Keratinocyte (primary cell): ENCODE measurements at places on chromosomes 6 and 20. TPM values are rescaled to one million over a fixed set of nuclear protein-coding genes. Genes with fewer than 3 reads are reported as not detected.
A peak's percentile ranks its signal among the peaks of the same experiment; 100 is the strongest.

DNA sequence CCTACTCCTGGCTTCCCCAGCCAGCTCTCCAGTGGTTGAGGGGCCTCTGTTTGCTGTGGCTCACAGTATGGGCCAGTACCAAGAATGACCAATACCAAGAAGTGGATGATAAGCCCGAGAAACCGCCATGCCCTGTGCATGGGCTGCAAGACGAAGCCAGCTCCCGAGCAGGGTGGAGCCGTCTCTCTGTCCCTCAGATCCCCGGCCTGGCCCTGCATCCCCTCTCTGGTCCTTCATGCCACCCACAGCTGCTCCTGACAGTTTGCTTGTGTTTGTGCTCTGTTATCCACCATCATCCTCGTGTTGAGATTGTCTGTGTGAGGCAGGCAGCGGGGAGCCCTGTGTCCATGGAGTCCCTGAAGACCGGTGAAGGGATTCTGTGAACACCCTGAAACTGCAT, 36.1 kb downstream of the GABRR2 start:
- no peak for DNase-seq
- no peak overlapping the region for H3K4me3 ChIP-seq
- no peaks in the 10 kb centered on the region for H3K4me1 ChIP-seq
- H3K36me3 ChIP-seq = no peaks in the 10 kb centered on the region

- no peak overlapping the region for H3K27ac ChIP-seq
- no peaks in the 10 kb centered on the region for H3K4me1 ChIP-seq
- H3K4me3 ChIP-seq = no peak overlapping the region
- no peaks in the 10 kb centered on the region for H3K36me3 ChIP-seq
These were observed 167.4 kb upstream of the PCSK2 start for GRCh38 chr20:17059465-17059864.

- no peaks in the 10 kb centered on the region for H3K4me1 ChIP-seq
- H3K36me3 ChIP-seq = no peaks in the 10 kb centered on the region
- DNase-seq = no peak
These were observed 74.5 kb downstream of the PSMG4 start for GRCh38 chr6:3333263-3333662.

GRCh38 chr6:137136065-137136464, 37.4 kb downstream of the IL22RA2 start:
- no peaks in the 10 kb centered on the region for H3K36me3 ChIP-seq
- H3K27ac ChIP-seq = no peak overlapping the region
- H3K4me1 ChIP-seq = no peaks in the 10 kb centered on the region
- H3K4me3 ChIP-seq = no peak overlapping the region

DNA sequence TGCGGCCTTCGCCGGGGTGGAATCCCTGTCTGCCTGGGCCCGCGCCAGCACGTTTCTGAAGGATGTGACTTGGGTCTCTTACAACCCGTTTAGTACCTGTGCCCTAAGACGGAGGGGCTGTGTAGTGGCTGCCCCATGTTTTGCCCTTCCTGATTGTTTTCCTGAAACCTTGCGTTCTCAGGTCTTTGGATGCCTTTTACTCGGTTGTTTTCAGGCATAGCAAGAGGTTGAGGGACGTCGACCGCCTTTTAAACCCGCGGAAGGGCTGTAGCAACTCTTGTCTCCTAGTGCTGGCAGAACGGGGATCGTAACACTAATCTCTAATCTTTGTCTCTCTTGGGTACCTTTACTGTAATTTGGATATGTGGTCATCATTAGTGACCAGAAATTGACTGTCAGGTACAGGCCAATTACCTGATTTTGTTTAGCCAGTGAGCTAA, 706 bp upstream of the NANP start:
- no peak for DNase-seq
- H3K36me3 ChIP-seq = no peaks in the 10 kb centered on the region
- no peaks in the 10 kb centered on the region for H3K27me3 ChIP-seq
- peak overlapping the region; percentile 90 for H3K27ac ChIP-seq
- H3K4me3 ChIP-seq = peak overlapping the region; percentile 78
- peaks cover 15% of the 10 kb centered on the region for H3K4me1 ChIP-seq

- H3K4me3 ChIP-seq = no peak overlapping the region
- H3K36me3 ChIP-seq = no peaks in the 10 kb centered on the region
- no peaks in the 10 kb centered on the region for H3K27me3 ChIP-seq
- no peak overlapping the region for H3K27ac ChIP-seq
- H3K4me1 ChIP-seq = no peaks in the 10 kb centered on the region
These were observed 210.9 kb downstream of the TBX18 start for GRCh38 chr6:84553527-84553926.

DNA sequence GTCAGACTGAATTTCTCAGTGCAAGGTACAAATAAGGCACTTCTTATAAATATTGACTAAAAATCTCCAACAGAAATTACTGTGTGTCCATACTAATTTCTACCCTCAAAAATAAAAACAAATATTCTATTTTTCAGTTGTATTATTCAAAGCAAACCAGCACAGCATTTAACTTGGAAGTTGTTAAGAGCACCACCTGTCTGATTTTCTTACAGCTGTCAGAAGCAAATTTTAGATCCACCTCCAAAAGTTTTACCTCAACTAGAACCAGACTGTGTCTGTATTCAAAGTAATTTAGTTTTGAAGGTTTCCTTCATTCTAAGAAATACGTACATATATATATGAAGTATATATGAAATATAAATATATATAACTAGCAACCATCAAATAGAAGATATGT, 1.2 kb downstream of the TRDN start:
- no peaks in the 10 kb centered on the region for H3K36me3 ChIP-seq
- H3K27me3 ChIP-seq = no peaks in the 10 kb centered on the region
- H3K27ac ChIP-seq = no peak overlapping the region
- H3K4me3 ChIP-seq = no peak overlapping the region
- no peak for DNase-seq
- H3K4me1 ChIP-seq = no peaks in the 10 kb centered on the region

DNA sequence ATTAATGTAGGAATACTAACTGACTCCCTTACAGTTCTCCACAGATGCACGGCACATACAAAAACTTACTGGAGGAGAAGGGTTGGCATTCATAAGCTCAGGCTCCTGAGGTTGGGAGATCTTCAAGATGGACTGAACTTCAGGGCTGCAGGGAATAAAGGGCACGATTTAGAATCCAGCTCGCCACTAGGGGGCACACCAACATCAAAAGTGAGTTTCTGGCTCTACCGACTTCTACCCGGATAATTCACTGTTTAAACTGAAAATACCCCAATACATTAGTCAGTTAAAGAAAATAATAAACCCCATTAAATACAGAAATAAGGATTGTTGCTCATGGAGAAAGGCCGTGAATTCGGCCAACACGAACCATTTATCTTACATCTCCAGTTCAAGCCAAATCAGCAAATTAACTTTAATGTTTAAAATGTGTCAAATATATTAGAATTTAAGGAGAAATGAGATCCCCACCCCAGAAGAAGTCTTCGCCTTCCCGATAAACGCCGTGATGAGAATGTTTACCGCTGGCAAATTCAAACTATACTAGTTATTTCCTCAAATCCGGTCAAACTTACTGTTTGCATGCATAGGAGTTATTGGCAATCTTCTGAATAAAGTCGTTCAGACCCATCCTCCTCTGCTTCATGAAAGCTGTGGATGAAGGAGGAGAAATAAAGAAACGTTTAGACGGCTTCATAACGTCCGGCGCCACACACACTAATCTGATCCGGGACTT, 121.7 kb upstream of the SLC2A12 start:
- H3K4me3 ChIP-seq = peak overlapping the region; percentile 98
- peaks cover 47% of the 10 kb centered on the region for H3K4me1 ChIP-seq
- H3K27ac ChIP-seq = peak overlapping the region; percentile 82
- H3K27me3 ChIP-seq = no peaks in the 10 kb centered on the region
- H3K36me3 ChIP-seq = peaks cover 16% of the 10 kb centered on the region

DNA sequence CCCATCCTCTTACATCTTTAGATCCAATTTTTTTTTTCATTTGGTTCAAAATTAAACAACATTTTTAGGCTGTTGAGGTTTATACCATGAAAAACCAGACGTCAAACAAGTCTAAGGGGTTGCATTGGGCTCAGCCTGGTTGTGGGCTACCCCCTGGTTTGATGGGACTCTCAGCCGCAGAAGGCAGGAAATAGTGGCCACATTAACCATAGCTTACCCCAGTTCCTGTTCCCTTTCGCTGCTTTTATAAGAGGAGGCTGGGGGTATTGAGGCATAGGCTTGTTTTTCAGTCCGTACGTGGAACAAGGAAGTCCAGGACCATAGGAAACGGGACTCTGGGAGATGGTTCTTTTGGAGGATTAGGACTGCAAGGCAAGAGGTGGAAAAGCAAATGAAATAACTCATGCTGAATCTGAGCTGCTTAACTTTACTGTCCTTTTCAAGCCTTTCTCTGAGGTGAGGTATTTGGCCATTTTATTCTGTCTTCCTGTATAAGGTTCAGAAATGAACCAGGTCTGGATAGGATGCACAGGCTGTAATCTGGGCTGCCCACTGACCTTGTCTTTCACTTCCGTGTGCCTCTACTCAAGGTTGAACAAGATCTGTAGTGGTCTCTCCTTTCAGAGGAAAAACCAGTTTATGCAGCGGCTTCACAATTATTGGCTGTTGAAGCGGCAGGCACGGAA, 7.7 kb downstream of the BRPF3 start:
- H3K36me3 ChIP-seq = peaks cover 20% of the 10 kb centered on the region
- no peaks in the 10 kb centered on the region for H3K27me3 ChIP-seq
- DNase-seq = no peak
- no peak overlapping the region for H3K27ac ChIP-seq

GRCh38 chr20:63165356-63166192, 50.4 kb downstream of the YTHDF1 start:
- H3K36me3 ChIP-seq = no peaks in the 10 kb centered on the region
- no peaks in the 10 kb centered on the region for H3K4me1 ChIP-seq
- H3K27me3 ChIP-seq = peaks cover 24% of the 10 kb centered on the region
- no peak overlapping the region for H3K4me3 ChIP-seq

DNA sequence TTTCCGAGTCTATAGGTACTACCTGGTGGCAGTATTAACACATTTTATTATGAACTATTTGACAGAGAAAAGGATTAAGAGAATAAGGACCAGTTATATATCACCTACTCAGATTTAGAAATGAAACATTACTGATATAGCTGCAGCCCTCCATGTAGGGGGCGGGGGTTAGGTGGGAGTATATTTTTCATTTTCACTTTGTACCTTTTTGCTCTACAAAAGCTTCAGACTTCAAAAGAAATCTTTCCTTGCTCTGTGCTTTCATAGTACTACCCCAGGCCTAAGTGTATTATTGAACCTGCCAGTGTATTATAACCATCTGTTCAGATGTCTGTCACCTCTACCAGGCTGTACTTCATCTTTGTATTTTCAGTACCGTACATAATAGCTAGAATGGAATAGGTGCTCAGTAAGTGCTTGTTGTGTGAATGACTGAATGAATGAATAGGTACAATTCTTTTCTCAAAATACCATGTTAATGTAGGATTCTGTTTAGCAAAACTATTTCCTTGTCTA, 43.0 kb downstream of the CDKAL1 start:
- H3K4me3 ChIP-seq = no peak overlapping the region
- DNase-seq = no peak
- H3K4me1 ChIP-seq = peaks cover 7% of the 10 kb centered on the region

GRCh38 chr20:53657732-53658131, 64.1 kb upstream of the ZNF217 start:
- DNase-seq = no peak
- H3K27ac ChIP-seq = peak overlapping the region; percentile 34
- no peaks in the 10 kb centered on the region for H3K27me3 ChIP-seq
- H3K4me3 ChIP-seq = no peak overlapping the region
- H3K36me3 ChIP-seq = no peaks in the 10 kb centered on the region

- H3K4me3 ChIP-seq = no peak overlapping the region
- H3K27ac ChIP-seq = no peak overlapping the region
- no peaks in the 10 kb centered on the region for H3K27me3 ChIP-seq
- H3K4me1 ChIP-seq = no peaks in the 10 kb centered on the region
These were observed 215.2 kb downstream of the PTPRK start for GRCh38 chr6:128305228-128305627.

DNA sequence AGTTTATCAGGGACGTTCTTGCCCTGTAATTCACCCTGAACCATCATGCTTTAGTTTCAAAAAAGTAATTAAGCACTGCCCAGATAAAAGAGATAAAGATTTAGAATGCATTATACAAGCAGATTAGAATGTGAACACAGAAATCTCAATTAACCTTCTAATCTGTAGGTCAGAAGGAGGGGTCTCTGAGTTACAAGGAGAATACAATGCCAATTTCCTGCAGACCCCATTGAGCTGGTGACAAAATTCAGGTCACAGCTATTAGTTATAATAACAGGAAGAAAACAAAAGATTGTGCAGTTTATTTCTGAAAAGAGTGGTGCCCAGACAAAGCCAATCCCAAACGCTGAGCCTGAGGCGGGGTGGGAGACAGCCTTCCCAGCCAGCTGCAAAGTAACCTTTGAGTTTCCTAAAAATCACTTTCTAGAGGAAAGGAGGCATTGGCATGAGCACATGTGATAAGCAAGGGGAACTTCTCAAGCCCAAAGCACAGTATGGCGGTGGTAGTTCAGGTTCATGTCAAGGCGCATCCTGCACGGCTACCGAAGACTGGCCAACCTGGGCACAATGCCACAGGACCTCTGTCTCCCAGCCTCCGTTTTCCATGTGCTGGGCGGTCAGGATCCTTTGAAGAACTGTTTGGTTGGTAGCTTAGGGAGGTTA, 192.5 kb downstream of the TTLL2 start:
- no peak overlapping the region for H3K27ac ChIP-seq
- no peaks in the 10 kb centered on the region for H3K4me1 ChIP-seq
- DNase-seq = no peak
- no peaks in the 10 kb centered on the region for H3K36me3 ChIP-seq
- no peaks in the 10 kb centered on the region for H3K27me3 ChIP-seq

DNA sequence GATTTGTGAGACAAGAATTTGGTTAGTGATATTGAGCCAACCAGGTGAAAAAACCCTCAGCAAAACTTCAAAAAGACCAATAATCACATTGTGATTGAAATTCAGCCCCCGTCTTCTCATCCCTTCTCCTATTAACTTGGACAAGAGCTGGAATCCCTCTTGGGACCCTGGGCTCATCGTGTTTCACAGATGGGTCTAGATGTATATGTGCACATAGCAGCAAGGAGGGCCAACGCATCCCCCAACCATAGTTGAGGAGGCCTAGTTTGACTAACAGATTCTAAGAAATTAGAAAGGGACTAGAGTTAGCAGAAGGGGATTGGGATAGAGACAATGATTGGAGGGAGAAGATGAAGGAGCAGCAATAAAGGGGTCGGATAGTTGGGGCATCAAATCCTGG, 19.8 kb upstream of the LRFN2 start:
- no peak overlapping the region for H3K4me3 ChIP-seq
- H3K4me1 ChIP-seq = no peaks in the 10 kb centered on the region
- H3K36me3 ChIP-seq = no peaks in the 10 kb centered on the region
- no peak for DNase-seq

The FAM162B gene
- not detected in 3 replicates for polyA plus RNA-seq

The ERVFRD-1 gene
- not detected in 3 replicates for polyA plus RNA-seq

The MEP1A gene
- polyA plus RNA-seq = 0.05 to 0.07 TPM (median 0.06 TPM) in 3 replicates

The RIMS4 gene
- polyA plus RNA-seq = 0.01 TPM in 1 of 3 replicates, not detected in the others

The BTBD3 gene
- polyA plus RNA-seq = 21.4 to 29.5 TPM (median 22.9 TPM) in 3 replicates

The PRND gene
- not detected in 3 replicates for polyA plus RNA-seq

The RHAG gene
- polyA plus RNA-seq = 0.05 TPM in 1 of 3 replicates, not detected in the others

The ATP6V1G2 gene
- 0.46 to 1.3 TPM (median 0.94 TPM) in 3 replicates for polyA plus RNA-seq

The IFNGR1 gene
- 54.8 to 150 TPM (median 109 TPM) in 3 replicates for polyA plus RNA-seq

The ACTL10 gene
- polyA plus RNA-seq = 0.28 to 0.50 TPM (median 0.48 TPM) in 3 replicates

The F13A1 gene
- not detected in 3 replicates for polyA plus RNA-seq

The SLC17A9 gene
- polyA plus RNA-seq = 0.02 to 0.09 TPM in 2 of 3 replicates, not detected in the other

The TCF15 gene
- polyA plus RNA-seq = not detected in 3 replicates
